ENCODE measurements at places on chromosomes 3 and 15. TPM values are rescaled to one million over a fixed set of nuclear protein-coding genes. Genes with fewer than 3 reads are reported as not detected.
A peak's percentile ranks its signal among the peaks of the same experiment; 100 is the strongest.

CHST14 gene
- 8.4 TPM for total RNA-seq

INSYN1 gene
- not detected for total RNA-seq

A4GNT gene
- not detected for total RNA-seq

RAB11A gene
- 187 TPM for total RNA-seq

HIGD2B gene
- not detected for total RNA-seq

CCDC54 gene
- not detected for total RNA-seq

SYNM gene
- not detected for total RNA-seq

DNA sequence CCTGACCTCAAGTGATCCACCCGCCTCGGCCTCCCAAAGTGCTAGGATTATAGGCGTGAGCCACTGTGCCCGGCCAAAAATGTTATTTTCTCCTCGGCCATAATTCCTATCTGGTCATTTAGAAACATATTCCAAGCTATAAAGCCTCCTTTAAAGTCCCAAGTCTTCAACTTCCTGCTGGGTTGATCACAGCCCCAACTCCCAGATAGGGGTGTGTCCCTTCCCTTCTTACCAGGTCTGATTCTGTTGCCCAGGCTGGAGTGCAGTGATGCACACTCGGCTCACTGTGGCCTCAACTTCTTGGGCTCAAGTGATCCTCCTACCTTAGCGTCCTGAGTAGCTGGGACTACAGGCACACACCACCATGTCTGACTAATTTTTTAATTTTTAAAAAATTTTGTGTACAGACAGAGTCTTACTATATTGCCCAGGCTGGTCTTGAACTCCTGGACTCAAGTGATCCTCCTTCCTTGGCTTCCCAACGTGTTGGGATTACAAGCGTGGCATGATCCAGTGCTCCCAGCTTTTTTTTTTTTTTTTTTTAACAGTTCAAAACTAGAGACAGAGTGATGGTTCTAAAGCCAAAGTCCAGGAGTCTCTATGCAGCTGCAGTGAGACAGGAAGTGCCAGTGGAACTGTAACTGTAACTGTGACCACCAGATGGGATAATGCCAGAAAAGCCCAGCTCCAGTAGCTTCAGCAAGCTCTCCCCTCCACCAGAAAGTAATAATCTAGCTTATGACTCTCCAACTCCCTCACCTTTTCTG lies 8.2 kb upstream of the PRKAR2A start:
- no peak overlapping the region for H3K4me3 ChIP-seq
- no peak overlapping the region for H3K27ac ChIP-seq
- H3K36me3 ChIP-seq = no peaks in the 10 kb centered on the region
- DNase-seq = no peak

GRCh38 chr3:189593581-189593980 lies 37.6 kb upstream of the TP63 start:
- no peak overlapping the region for H3K4me3 ChIP-seq
- H3K27ac ChIP-seq = no peak overlapping the region
- no peaks in the 10 kb centered on the region for H3K36me3 ChIP-seq
- no peaks in the 10 kb centered on the region for H3K4me1 ChIP-seq

- H3K36me3 ChIP-seq = no peaks in the 10 kb centered on the region
- no peak overlapping the region for H3K27ac ChIP-seq
- H3K4me1 ChIP-seq = no peaks in the 10 kb centered on the region
- no peak for DNase-seq
Measured at GRCh38 chr3:59817511-59817910, 767.7 kb upstream of the CFAP20DC start.

GRCh38 chr3:134061401-134061800 lies 31.7 kb upstream of the SLCO2A1 start:
- no peak for DNase-seq
- no peaks in the 10 kb centered on the region for H3K36me3 ChIP-seq
- H3K27ac ChIP-seq = no peak overlapping the region
- no peaks in the 10 kb centered on the region for H3K27me3 ChIP-seq
- no peaks in the 10 kb centered on the region for H3K4me1 ChIP-seq

GRCh38 chr3:174330303-174330702 lies 528.8 kb upstream of the NAALADL2 start:
- H3K4me1 ChIP-seq = no peaks in the 10 kb centered on the region
- DNase-seq = no peak
- H3K27me3 ChIP-seq = no peaks in the 10 kb centered on the region

DNA sequence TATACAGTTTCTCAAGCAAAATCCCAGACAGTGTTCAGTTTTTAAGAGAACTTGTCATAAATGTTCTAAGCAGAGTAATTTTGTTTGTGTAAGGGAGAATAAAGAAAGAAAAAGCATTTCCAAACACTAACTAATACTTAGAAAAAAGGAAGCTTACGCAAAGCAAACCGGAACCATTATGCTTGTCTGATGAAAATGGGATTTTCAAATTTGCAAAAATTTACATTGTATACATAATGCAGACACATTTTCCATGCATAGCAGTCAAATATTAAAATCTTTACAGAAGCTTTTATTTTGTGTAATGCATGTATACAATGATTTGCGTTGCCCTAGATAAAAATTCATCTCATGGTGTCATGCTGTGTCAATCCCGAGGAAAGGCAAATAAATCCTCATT lies 229.0 kb downstream of the SLC9A9 start:
- DNase-seq = no peak
- no peaks in the 10 kb centered on the region for H3K36me3 ChIP-seq
- no peak overlapping the region for H3K4me3 ChIP-seq

DNA sequence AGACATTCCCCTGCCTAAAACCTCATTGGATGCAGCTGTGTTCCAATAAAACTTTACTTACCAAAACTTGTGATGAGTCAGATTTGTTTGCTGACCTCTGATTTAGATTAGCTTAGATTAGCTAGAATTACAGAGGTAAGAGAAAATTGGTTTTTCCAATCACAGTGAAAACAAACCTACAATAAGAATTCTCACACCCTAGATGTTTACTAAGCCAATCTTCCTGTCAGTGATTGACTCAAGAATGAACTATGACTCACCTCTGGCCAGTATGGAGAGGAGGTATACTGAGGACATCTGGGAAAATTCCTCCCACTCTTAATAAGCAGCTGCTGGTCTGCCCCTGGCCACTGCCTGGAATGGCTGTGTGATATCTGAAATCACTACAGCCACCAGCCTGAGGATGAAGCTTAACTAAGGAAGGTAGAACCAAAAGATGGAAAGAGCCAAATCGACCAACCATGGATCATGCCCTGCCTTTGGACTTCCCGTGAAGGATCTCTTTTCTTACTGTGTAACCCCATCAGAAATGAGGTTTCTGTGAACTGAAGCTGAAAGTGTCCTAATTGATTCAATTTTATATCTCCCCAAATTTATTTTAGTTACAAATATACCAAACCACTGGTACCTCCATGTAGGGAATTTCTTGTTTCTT lies 19.0 kb upstream of the GHSR start:
- no peak overlapping the region for H3K4me3 ChIP-seq
- no peak for DNase-seq
- H3K4me1 ChIP-seq = no peaks in the 10 kb centered on the region
- no peaks in the 10 kb centered on the region for H3K27me3 ChIP-seq

GRCh38 chr3:183283886-183284285 lies 30.8 kb downstream of the B3GNT5 start:
- no peak for DNase-seq
- no peak overlapping the region for H3K27ac ChIP-seq
- no peaks in the 10 kb centered on the region for H3K27me3 ChIP-seq

GRCh38 chr3:162738784-162739183 lies 1242.2 kb downstream of the OTOL1 start:
- H3K27ac ChIP-seq = no peak overlapping the region
- no peaks in the 10 kb centered on the region for H3K4me1 ChIP-seq
- H3K36me3 ChIP-seq = no peaks in the 10 kb centered on the region
- no peak for DNase-seq
- H3K4me3 ChIP-seq = no peak overlapping the region

DNA sequence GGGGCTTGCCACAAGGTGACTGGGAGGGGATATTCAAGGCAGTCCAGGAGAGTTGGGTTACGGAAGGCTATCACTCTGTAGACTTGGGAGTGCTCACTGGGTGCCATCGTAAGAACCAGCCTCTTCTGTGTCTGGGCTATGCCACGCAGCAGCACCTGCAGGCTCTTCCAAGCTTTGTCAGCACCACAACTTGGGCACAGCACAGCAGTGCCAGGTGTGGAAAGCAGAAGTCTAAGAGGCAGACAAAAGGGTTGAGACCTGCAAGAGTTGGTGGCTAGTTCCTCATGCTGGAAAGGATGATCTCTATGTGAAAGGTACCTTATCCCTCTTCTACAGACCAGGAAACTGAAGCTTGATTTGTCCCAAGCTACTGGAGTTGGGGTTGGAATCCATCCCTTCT lies 15.8 kb downstream of the CX3CR1 start:
- H3K4me1 ChIP-seq = peaks cover 53% of the 10 kb centered on the region
- peak; percentile 55 for DNase-seq
- H3K27ac ChIP-seq = no peak overlapping the region

DNA sequence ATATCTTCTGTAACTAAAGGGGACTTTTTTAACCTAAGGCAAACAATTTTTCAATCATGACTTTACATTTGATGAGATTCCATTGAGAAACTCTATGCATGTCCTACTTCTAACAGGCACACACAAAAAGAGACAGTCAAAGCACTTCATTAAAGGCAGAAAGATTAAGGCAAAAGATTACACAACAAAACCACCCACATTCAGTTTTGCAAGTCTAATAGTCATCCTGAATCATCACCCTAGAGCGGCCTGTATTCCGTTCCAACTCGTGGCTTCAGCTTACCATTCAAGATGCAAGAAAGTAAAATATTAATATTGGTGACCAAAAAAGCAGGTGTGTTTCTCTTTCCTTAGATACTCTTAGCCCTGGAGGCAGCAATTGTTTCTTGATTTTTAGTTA lies 205.9 kb downstream of the P3H2 start:
- DNase-seq = no peak
- H3K27ac ChIP-seq = no peak overlapping the region
- H3K4me1 ChIP-seq = no peaks in the 10 kb centered on the region
- H3K4me3 ChIP-seq = no peak overlapping the region
- H3K27me3 ChIP-seq = no peaks in the 10 kb centered on the region

DNA sequence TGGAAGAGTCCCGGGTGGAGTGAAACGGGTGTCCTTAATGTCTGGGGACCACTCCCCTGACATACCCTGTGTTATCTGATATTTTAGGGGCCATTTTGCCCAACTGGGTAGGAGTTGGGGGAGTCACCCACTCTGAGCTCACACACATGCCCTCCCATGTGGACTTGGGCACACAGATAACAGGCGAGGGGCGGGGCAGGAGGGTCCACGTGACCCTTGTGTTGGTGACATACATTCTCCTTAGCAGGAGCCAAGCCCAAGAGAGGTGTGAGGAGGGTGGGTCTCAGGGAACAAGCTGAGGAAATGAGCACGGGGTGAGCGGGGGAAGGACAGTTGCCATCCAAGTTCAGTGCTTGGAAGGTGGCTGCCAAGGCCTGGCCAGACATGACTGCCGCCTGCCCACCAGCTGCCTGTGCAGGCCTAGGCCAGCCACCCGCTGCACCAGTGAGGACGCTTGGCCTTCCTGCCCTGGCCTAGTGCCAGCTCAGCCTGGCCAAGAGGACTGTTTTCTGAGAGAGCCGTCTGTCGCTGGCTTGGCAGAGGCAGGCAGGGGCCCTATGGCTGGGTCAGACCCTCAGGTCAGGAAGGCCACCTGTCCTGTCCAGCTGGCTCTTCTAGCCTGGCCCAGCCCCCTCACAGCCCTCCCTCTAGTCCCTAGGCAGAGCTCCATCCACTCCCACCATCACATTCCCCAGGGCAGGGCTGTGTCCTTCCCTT lies 31.3 kb upstream of the TMEM115 start:
- no peak overlapping the region for H3K4me3 ChIP-seq
- no peaks in the 10 kb centered on the region for H3K36me3 ChIP-seq
- no peaks in the 10 kb centered on the region for H3K4me1 ChIP-seq
- no peaks in the 10 kb centered on the region for H3K27me3 ChIP-seq
- no peak overlapping the region for H3K27ac ChIP-seq

DNA sequence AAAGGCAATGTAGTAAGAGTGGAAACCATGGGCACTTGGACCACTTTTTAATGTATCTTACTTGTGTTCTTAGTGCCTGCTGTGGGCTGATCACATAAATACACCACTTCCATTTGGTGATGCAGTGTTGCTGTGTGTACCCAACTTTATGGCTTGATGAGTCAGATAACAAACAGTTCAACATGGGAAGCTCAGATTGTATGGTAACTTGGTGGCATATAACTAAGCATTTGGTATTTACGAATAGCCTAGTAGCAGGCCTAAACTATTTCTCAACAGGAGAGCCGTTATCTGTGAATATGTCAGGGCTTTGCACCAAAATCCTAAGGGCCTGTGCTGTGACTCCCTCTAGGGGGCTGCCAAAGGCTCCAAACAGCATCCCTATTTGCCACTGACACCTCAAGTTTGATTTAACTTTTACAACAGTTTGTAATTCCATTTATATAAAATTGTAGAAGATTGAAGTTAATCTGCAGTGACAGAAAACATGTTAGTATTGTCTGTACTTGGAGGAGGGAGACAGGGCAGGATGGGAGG lies 640.4 kb upstream of the CADM2 start:
- H3K27ac ChIP-seq = no peak overlapping the region
- H3K27me3 ChIP-seq = no peaks in the 10 kb centered on the region
- DNase-seq = no peak

DNA sequence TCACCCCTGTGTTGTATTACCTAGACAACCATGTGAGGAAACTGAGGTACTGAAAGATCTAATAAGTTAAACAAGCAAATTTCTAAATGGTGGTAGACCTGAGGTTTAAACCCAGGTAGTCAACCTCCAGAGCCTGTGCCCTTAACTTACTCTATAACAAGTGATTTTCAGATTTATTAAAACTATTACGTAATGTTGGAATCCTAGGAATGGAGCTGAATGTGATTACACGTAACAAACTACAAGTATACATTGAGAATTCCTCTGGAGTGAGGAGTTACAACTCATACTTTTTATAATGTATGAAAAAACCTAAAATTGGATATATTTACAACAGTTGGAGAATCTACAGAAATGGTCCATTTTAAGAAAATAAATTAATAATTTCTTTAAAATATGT lies 18.0 kb downstream of the FAM98B start:
- no peak overlapping the region for H3K27ac ChIP-seq
- H3K4me1 ChIP-seq = peaks cover 19% of the 10 kb centered on the region
- DNase-seq = no peak
- no peak overlapping the region for H3K4me3 ChIP-seq
- H3K27me3 ChIP-seq = no peaks in the 10 kb centered on the region
- peaks cover 31% of the 10 kb centered on the region for H3K36me3 ChIP-seq

GRCh38 chr3:16060358-16060852 lies 114.1 kb upstream of the GALNT15 start:
- H3K4me3 ChIP-seq = no peak overlapping the region
- no peaks in the 10 kb centered on the region for H3K36me3 ChIP-seq
- no peak for DNase-seq

All from Karpas-422 (cell line).